ENCODE measurements at places on chromosomes 7 and 10.
A peak's percentile ranks its signal among the peaks of the same experiment; 100 is the strongest.

DNA sequence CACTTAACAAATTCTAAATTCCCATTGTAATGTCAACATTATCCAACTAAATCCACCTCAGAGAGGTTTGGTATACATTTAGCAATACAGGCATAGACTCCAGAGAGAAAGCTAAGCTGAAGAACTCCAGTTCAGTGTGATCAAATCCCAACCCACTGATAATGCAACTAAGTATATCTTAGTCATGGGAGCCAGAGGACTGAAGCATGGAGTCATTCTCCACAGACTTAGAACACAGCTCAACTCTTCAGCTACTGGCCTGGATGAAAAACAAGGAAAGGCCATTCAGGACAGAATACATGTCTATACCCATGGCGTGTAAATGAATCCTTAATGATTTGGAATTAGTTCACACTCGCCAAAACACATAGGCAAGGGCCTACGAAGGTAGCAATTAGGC, 27.9 kb downstream of the NOC3L start:
- DNase-seq: no peak

DNA sequence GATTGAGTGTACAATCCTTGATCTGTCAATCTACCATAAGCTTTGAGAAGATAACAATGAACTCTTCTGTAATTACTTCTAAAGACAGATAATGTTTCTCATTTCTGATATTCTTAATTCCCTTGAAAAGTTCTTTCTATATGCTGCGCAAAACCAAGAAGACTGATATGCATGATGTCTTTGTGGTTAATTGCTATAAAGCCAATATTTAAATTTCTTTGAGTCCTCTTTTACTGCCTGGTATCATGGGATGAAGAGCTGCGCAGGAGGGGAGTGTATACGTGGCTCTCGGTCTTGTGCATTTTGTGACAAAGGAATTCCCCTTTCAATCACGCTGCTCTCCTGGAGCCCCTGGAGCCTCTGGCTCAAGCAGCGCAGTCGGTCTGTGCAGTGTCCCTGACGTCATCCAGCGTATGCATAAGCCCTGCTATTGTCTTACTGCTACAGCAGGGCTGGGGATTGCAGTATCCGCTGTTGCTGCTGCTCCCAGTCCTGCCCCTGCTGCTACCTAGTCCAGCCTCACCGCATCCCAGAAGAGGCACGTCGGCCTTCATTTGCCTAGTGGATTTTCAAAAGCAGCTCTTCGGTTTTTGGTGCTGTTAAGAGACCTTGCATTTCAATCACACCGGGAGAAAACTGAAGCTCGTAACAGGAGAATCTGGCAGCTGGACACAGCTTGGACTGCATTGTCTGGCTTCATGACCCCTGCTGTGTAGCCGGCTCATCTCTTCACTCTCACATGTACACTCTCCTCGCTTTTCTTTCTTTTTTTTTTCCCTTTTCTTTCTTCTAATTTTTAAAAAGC, 66.7 kb downstream of the ST7 start:
- DNase-seq: peak; percentile 97

GRCh38 chr7:150737265-150738055, at the start of gene GIMAP5:
GIMAP5 (plus strand) TSS chr7:150737418; CDS start chr7:150740885, 3,467 bp downstream.
- no peak for DNase-seq

- no peak for DNase-seq
Measured at GRCh38 chr10:97069576-97070362, 116.0 kb downstream of the SLIT1 start.

GRCh38 chr10:71774916-71775702, 1.8 kb upstream of the VSIR start:
- DNase-seq: no peak

DNA sequence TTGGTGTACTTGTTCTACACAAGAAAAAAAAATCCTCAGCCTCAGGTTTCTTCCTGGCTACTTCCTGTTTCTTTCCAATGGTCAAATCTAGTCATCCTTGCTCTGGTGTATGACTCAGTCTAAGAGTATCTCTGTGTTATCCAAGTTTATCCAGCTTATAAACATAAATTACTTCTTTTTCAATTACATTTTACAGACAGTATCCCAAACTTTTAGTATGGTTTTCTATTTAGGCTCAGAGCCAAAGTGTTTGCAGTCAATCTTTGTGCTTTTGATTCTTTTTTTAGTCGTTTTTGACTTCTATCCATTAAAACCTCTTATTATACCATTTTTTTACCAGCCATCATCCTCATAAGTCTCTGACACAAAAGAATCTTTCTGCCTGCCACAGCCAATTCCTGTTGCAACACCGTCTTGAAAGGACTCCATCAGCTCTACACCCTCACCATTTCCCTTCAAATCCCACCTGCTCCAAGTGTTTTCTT, 294.6 kb downstream of the PTEN start:
- no peak for DNase-seq
